Urothelium cell line (cell line): ENCODE measurements at places on chromosomes 7 and 10.

DNA sequence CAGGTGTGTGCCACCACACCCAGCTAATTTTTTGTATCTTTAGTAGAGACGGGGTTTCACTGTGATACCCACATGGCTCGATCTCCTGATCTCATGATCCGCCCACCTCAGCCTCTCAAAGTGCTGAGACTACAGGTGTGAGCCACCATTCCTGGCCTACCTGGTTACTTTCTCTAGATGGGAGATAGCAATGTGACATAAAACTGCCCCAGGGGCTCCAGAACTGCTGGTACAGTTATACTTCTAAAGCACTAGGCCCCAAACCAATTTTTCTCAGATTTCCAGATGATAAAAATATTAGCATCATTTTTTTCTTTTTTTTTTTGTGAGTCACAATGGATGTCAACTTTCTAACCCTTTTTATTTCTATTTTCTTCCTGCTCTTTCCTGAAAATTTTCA lies 27.4 kb downstream of the ITGB8 start:
- DNase-seq: no peak

- DNase-seq: no peak
Measured at GRCh38 chr7:108012499-108013430, 9.8 kb upstream of the LAMB1 start.

DNA sequence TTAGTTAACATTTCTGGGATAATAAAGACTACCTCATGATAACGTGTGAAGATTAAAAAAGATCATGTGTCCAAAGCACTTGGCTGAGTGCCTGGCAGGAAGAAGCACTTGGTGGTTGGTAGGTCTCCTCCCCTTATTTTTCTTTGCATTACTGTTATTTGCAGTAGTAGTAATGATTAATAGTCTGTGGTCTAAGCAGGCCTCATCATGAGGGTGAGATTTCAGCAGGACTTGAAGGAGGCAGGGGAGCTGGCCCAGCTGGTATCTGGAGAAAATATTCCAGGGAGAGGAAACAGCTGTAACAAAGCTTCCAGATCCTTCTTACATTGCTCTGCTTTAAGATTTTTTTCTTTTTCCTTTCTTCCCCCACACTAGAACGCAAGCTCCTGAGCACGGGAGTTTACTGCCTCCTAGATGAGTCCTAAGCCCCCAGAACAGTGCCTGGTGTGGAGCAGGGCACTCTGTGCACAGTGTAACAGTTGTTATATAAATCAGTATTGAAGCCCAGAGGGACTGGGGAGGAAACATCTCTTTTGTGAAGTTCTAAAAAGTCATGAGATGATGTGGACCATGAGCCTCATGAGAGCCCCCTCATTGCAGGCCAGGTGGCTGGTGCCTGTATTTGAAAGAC lies 31.1 kb upstream of the RHEB start:
- no peak for DNase-seq

GRCh38 chr7:55305135-55305534 lies 60.0 kb upstream of the LANCL2 start:
- no peak for DNase-seq

- no peak for DNase-seq
Measured at GRCh38 chr7:20383351-20383750, 52.7 kb downstream of the ITGB8 start.

DNA sequence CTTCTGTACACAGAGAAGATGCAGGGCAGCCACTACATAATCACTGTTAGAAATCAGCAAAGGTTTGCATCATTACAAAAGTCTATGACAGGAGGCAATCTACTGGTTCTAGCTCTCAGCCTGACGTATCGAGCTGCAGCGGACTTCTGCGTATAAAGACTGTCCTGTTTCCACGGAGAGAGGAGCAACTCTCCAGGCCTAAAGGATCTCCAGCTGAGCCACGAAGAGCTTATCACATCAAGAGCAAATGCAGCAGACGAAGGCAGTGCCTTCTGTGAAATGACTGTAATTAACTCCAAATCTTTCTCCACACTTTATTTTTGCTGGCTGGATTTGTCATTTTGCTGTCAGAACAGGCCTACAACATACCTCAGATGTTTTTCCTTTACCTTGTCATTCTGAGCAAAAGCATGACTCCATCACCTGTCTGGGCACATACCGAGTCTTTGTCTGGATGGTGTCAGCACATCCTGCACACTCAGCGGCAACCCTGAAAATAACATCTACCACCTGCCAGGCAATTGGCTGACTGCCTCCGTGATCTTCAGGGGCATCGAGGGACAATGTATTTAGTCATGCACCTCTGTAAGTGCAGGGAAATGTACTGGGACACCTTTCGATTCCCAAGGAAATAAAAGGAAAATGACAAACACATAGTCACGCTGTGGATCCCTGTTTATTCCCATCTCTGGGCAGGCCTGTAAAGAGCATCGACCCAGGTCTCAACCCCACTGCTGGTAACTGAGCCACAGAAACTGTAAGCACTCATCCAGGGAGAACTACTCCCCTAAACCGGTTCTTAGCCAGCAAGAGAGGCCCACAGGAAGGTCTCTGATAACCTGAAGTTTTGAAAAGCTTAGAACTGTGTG lies 26.3 kb upstream of the SH3PXD2A start:
- no peak for DNase-seq

GRCh38 chr7:5472432-5473315 lies 49.0 kb upstream of the TNRC18 start:
- no peak for DNase-seq

- no peak for DNase-seq
Measured at GRCh38 chr7:141698247-141699015, 3.5 kb downstream of the DENND11 start.

- DNase-seq: no peak
Measured at GRCh38 chr10:61164458-61165160, 220.6 kb upstream of the RHOBTB1 start.

DNA sequence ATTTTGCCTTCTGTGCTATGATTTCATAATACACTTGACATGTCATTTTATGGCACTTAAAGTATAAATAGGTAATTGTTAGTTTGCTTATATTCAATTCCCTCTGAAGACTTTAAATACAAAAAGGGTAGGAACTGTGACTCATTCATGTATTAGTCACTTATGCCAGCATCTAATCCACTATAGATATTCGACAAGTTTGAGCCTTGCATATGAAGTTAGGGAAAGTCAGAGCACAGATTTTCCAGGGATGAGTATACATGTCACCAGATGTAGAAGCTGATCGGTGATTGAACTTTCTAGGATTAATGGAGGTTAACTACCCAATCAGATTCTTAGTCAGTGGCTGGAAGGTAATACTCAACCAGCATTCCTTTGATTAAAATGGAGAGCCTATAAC lies 1321.5 kb downstream of the XPNPEP1 start:
- DNase-seq: no peak

DNA sequence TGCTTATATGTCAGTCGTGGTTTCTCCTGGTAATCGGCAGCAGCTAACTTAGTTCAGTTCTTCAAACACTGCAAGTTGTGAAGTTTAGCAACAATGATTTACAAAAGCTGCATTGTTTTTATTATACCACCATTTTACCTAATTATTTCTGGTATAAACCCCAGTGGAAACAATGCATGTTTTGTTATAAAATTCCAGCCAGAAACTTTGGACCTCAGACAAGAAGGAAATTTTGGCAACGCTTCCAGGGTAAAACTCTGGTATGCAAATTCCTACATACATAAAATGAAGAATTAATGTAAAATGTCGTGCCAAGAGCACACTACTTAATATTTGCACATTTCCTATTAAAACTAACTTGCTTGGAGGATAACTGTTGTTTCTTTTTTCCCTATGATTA lies 277.4 kb upstream of the LYZL1 start:
- no peak for DNase-seq

- no peak for DNase-seq
Measured at GRCh38 chr10:127216786-127217185, 20.4 kb upstream of the INSYN2A start.

DNA sequence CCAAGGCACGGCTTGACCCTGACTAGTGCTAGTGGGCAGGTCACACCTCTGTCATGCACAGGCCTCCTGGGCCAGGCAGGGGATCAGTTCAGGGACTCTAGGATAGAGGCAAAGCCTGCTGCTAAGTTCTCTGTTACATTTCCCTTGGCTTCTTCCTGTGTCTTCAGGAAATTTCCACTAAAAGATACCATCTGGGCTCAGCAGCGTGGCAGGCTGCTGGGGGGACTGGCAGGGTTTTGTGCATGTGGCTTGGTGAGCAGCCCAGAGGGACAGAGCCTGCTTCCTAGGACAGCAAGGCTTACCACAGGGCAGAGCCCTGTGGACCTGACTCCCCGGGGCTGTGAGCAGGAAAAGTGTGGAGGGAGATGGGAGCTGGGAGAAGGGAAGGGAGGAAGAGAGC lies 20.7 kb upstream of the ZNF32 start:
- no peak for DNase-seq

DNA sequence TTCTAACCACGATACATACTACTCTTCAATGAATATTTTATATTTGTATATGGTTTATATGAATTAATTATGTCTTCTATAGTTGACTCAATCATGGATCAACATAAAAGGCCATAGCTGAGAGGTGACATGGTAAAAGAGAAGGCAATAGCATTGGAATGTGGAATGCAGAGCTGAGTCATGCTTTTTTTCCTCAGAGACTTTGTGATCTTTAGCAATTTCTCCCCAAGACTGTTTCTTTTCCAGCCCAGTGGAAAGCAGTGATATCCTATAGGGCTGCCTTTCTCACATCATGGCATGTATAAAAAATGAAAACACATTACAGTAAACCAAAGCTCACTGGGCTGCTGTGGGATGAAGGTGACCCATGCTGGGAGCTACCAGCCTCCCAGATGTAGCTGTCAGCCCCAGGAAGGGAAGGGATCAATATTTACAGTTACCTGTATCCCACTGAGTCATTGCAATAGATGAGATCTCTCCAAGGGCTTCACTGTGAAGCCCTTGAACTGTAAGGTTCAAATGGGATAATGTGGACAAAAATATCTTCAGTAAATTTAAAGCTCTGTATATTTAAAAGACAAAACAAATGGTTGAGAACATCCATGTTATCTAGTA lies 30.2 kb downstream of the SLC39A12 start:
- DNase-seq: peak; percentile 65

DNA sequence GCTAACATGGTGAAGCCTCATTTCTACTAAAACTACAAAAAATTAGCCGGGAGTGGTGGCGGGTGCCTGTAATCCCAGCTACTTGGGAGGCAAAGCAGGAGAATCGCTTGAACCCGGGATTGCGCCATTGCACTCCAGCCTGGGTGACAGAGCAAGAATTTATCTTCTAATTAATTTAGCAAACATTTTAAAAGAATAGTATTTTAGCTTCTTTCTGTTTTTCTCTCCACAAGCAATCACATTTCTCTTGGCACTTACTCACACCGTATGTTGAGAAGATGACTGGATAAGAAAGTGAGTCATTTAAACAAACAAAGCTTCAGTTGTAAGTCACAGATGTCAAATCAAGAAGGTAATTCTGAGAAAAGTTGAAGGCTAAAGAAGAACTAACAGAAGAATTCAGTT lies 264.0 kb downstream of the ARL4A start:
- DNase-seq: peak; percentile 46

- no peak for DNase-seq
Measured at GRCh38 chr7:81186691-81187090, 267.8 kb upstream of the SEMA3C start.
